ENCODE measurements at places on chromosomes 6 and 20.

DNA sequence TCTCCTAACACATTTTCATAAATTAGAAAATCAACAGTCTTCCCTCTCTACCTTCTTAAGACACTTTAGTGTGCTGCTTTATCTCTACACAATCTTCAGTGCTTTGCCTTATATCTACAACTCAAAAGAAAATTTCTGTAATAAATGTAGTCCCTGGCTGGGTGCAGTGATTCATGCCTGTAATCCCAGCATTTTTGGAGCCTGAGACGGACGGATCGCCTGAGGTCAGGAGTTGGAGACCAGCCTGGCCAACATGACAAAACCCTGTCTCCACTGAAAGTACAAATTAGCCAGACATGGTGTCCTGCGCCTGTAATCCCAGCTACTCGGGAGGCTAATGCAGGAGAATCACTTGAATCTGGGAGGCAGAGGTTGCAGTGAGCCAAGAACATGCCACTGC, 9.7 kb upstream of the EDN1 start:
- DNase-seq = no peak

- no peak for DNase-seq
These were observed 585.2 kb downstream of the HAO1 start for GRCh38 chr20:7355051-7355450.

- no peak for DNase-seq
These were observed 26.3 kb upstream of the EPM2A start for GRCh38 chr6:145761584-145761983.

DNA sequence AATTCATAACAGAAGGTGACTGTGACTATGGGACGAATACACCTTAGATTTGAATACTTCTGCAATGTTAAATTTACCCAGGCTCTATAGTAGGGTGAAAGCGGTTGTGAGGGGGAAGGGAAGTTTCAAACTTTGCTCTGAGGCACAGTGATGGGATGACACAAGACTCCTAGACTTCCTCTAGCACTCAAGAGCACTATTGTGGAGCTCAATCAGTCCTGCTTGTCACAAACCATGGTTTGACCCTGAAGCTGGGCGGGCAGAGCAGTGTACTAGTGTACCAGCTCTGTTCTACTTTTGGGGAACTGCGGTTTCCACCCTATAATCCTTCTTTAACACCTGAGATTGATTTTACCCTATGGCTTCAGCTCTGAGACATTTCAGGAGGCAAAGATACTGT, 17.1 kb downstream of the TRIM27 start:
- no peak for DNase-seq

DNA sequence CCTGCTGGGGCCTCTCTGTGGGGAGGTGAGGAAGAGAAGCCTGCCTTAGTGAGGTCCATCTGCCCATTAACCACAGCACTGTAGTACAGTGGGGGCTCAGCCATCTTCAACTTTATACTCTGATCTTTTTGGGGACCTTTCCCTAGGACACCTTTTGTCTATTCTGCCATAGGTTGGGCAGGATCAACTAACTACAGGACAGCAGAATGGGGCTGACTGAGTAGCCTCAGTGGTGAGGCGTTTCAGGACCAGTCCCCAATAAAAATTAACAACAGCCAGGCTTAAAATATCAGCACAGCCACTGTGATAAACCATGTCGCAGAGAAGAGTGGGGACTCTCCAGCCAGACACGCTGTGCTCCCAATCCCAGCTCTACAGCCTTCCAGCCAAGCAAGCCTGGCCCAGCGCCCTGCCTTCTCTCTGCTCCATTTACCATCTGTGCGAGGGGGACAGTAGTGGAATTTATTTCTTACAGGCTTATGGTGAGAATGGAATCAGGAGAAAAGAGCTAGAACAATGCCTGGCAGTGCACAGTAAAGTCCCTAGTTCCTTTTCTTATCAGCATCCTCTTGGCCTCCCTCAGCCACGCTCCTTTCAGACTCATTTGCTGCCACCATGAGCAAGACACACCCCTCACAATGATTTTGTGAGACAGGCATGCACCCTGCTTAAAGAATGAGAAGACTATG, 75.5 kb downstream of the SLC22A23 start:
- DNase-seq = no peak

DNA sequence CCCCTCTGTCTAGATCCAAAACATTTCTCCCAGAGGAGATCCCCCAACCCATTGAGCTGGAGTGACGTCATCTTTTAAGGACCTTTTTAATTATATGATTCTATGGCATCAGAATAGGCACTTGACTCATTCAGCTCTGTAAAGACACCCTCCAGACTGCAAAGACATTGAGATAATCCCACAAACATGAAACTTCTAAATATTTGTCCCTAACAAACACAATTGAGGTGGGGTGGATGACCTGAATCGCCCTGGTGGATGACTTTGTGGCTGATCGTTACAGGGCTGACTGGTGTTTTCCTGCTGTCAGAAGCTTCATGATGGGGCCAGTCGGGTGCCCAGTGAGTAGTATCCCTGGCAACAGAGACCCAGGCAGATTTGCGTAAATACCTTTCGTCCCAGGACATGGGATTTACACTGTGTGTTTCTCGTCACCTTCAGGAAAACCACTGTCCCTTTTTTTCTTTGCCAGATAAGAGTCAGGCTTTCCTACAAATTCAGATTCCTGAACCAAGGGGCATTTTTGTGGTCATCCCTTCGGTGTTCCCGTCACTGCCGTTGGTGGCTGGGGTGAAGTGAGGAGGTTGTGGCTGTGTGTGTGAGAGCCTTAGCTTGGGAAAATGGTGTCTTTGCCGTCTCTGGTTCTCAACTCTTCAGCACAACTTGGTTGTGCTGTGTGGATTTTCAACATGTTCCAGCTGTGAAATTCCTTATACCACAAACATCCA, 5.3 kb upstream of the PCK1 start:
- DNase-seq = no peak
